ENCODE measurements at places on chromosomes 1 and 21.
A peak's percentile ranks its signal among the peaks of the same experiment; 100 is the strongest.

GRCh38 chr1:203038217-203038741 lies 12.0 kb downstream of the PPFIA4 start:
- DNase-seq: peak; percentile 83

DNA sequence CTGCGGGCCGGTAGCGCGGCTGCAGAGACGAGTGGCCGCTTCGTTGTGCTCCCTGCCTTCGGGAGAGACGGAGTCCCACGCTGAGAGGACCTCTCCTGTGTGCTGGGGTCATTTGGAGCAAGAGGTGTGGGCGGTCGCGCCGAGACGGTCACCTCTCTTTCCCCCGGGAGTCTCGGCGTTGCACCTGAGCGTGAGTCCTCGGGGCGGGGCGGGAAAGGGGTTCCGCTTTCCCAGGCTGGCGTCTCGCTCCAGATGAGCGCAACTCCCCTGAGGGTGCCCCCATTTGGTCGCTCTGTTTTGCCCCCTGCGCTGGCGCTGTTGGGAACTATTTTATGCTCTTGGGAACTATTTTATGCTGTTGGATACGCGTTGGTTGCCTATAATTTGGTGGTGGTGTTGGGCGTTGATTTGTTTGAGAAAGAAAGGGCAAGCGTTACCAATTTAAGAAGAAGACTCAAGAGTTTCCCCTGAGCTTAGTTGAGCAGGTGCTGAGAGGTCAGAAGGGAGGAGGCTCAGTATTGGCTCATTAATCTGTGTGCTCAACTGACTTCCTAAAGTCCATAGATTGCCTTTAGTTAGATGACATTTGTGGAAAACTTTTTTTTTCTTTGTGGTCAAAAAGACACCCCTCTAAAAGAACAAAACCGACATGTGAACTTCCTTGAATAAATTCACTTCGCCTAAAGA lies 683 bp downstream of the LRRC8B start:
- peak; percentile 36 for DNase-seq

DNA sequence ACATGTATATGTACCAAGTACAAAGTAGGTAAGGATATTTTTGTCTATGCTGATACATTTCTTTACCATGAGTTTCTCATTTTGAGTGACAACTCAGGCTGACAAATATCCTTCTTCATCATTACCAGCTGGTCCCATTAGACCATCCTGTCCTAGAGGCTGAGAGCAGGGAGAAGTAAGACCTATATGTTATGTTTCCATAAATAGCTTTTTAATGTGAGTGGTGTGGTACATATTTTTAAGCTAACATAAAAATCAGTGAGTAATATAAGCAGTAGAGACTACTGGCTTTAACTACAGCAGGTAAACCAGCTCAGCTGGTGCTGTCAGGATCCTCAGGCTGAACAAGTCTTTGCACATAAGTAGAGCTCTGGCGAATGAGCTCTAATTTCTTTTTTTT lies 62.4 kb downstream of the CLEC20A start:
- peak; percentile 81 for DNase-seq

DNA sequence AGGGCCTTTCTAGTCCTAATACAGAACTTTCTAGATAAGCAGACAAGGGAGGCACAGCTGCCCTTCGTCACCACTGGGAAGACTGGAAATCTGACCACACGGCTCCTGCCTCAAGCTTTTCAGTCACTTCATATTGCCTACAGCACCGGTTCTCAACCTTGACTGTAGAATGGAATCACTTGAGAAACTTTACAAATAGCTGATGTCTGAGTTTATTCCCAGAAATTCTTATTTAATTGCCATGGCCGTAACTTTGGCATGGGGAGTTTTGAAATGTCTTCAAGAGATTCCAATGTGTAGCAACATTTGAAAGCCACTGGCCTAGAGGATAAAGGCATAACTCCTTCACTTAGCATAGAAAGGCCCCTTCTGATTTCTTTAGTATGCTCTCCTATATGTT lies 42.4 kb upstream of the STMN1 start:
- no peak for DNase-seq

GRCh38 chr1:109559995-109560394 lies 11.6 kb downstream of the GNAI3 start:
- DNase-seq: no peak

GRCh38 chr1:182601913-182602312 lies 2.3 kb downstream of the RGS16 start:
- no peak for DNase-seq

DNA sequence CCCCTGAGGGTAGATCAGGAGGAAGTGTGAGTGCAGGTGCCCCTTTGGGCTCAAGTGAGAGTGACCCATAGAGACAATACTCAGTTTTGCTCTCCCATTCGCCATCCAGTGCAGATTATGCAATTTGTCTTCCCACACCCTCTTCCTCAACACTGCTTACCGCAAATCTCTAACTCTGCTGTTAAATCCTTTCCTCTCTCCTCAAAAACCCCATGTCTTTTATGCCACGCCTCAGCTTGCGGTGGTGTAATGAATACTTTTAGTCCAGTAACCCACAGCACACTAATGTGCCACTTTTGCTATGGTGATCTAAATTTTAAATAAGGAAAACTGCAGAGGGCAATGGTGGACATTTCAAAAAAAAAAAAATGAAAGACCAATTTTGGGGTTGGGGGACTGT lies 57.7 kb downstream of the PRRX1 start:
- DNase-seq: no peak

DNA sequence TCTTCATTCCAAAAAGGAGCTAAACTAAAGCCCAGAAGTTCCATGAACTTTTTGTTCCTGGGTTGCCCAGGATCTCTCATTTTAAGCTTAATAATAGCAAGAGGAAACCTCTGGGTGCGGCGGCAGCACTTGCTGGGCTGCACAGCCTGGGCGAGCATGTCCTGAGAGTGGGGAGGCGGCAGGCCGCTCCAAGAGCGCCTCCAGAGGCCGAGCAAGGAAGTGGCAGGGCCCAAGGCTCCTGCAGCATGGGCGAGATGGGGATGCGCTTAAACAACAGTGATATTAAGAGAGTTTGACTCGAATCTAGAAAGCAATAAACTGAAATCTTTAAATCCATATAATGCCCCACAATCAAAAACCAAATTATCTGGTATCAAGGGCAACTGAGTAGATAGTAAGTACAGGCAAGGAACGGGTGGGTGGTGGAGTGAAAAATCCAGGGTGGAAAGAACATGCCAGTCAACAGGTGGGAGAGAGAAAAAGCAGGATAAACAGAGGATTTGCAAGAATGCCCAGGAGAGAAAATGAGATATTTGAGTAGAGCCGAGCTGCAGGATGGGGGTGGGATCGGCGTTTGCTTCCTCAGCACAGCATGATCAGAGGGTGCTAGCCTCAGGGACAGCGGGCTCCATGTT lies 14.1 kb upstream of the TNR start:
- DNase-seq: peak; percentile 24

DNA sequence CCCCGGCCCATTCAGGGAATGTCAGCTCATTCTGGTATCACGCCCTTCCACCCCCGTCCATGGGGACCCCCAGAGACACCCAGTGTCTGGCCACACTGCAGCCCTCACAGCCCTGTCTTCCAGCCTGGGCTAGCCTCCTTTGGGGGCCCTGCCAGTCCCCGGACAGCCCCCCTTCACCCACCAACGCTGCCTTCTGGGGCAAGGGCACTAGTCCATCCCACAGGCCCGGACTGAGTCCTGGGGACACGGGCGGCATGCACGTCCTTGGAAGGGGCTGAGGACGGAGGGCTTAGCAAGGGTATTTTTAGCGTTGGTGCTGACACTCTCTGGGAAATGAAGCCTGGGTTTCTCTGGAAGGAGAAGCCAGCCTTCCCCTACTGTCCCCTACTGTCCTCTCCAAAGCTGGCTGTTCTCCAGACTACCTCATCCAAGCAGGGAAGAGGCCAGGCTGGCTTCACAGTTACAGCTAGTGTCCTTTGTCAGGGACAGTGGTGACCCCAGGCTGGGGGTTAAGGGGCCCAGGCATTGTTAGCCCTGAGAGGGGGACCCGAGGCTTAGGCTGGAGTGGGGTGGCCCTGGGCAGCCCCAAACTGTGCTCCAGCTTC lies 39.5 kb downstream of the COQ8A start:
- DNase-seq: no peak

- no peak for DNase-seq
Observed at GRCh38 chr1:107339775-107340174, 198.9 kb downstream of the NTNG1 start.

- DNase-seq: peak; percentile 24
Observed at GRCh38 chr1:78913950-78914349, 92.6 kb downstream of the ADGRL4 start.

DNA sequence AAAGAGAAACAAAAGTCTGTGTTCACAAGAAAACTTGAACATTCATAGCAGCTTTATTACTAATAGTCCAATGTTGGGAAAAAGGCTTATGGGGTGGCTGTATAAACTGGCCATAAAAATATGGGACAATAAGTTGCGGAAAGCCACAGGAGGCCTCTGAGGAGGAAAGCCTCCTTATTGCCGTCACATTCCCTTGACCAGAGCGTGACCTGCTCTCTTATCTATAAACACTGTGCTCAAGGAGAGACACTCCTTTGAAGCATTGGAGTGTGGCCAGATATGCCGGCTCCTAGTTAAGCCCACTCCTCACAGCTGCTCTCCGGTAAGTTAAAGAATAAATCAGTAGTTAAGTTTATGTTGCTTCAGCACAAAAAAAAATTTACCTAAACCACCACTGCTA lies 19.7 kb downstream of the OR6Y1 start:
- DNase-seq: no peak

- DNase-seq: no peak
Observed at GRCh38 chr1:165486663-165487062, 41.7 kb upstream of the RXRG start.

DNA sequence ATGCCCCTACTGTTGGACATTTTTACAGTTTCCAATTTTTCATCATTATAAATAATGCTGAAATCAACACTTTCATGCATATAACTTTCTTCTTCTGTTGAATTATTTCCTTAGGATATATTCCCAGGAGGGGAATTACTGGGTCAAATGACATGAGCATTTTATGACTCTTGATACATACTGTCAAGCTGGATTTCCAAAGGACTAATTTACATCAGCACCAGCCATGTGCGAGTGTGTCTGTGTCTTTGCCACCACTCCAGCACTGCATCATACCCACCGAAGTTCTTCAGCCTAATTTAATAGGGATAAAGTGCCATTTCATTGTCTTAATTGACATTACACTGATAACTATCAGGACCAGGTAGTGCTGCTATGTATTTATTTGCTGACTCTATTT lies 146.7 kb downstream of the CSMD2 start:
- DNase-seq: no peak

DNA sequence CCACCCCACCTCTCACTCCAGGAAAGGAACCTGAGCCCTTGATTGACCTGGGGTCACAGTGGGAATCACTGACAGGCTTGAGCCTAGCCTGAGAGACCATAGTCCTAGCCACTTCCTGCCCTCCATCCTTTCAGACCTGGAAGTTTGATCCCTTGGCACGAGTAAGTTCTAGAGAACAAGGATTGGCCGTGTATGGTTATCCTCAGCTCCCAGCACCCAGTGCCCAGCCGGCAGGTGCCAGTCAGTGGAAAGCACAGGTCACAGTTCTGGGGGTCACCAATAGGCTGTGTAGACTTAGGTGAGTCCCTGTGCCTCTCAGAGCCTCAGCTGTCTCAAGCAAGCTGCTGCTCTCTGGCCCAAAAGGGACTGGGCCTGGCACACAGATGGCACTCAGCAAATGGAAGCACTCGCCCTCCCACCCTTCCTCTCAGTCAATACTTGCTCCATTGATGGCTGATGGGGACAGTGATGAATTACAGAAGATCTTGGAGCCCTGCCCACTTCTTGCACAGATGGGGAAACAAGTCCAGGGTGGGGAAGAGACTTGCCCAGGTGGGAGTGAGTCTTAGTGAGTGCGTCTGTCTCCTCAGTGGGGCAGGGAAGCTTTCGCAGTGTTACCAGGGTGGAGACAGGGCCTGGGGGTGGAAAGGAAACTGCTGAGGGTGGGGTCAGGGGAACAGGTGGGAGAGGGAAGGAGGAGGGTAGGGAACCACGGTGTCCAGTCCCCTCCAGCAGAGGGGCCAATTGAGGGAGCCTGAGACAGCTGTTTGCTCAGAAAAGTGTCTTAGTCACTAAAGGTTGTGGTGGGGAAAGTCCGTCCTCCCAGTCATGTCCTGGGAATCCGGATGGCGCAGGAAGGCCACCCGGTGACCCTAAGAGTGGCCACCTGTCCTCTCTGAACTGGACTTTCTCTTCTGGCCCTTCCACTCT lies 2.6 kb upstream of the KCNQ4 start:
- DNase-seq: no peak

DNA sequence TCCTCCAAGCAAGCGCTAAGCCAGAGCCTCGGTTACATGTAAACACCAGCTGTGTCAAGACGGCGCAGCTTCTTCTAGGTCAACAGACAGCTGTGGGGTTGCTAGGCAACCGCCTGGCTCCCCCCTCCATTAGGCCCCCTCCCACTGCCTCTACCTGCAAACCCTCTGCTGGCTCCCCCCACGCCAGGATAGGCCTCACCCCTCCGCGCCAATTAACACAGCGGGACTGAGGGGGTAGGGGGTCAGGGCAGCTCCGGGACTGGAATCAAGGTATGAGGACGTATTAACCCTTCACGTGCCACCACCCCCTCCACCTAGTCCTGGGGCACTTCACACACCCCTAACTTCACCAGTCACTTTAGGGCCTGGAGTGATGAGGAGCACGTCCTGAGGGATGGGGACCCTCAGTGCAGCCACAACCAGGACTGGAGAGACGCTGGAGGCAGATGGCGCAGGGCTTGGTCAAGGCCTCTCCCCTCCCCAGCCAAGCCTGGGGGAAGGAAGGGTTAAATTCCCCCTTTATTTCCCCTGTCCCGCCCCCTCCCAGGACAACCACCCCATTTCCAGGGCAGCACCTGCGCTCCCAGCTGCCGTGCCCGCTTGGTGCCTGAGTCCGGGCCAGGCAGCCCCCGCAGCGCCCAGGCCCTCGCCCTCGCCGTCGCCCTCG lies 37.4 kb upstream of the WASF2 start:
- DNase-seq: peak; percentile 50

DNA sequence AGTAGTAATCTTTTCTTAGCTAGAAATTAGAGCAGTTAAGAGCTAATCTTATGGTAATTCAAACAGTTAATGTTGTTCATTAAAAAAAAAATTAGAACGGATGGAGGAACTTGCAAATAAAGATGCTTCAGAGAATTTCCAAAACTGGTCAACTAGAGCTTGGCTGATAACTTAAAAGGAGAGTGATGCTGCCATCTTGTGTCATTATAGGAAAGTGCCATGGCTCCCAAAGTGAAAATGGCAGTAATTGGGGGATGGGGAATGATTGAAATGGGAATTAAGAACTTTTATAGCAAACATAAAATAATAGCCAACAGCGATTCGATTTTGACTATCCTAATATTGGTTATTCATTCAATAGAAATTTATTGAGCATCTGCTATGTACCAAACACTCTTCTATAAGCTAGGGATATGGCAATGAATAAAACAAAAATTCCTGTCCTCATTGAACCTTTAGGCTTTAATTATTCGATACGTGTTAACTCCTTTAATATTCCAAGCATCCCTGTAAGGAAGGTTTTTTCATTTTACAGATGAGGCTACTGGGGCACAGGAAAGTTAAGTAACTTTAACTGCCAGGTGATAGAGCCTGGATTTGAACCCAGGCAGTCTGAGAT lies 5.7 kb upstream of the PLPP3 start:
- peak; percentile 63 for DNase-seq

GRCh38 chr1:159908031-159908940 lies 8.3 kb upstream of the CFAP45 start:
- no peak for DNase-seq

All from epithelial cell of esophagus (primary cell).